ENCODE measurements at places on chromosomes 7 and 10.

DNA sequence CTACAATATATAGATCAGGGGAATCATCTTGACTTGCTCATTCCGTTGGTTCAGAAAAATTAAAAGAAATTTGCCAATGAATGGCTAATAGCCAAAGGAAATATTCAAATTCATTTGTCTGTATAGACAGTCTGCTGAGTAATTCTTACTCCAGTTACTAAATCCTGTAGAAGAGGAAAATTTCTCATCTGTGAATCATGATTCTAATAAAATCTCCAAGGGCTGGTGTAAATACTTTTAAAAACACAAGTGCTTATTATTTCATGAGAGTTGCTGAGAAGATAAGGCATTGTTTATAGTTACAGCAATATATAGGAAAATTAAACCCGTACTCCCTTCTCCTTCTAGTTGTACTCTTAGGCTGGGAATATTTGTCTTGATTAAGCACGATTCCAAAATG, 53.0 kb downstream of the WNT2 start:
- DNase-seq, result no peak

DNA sequence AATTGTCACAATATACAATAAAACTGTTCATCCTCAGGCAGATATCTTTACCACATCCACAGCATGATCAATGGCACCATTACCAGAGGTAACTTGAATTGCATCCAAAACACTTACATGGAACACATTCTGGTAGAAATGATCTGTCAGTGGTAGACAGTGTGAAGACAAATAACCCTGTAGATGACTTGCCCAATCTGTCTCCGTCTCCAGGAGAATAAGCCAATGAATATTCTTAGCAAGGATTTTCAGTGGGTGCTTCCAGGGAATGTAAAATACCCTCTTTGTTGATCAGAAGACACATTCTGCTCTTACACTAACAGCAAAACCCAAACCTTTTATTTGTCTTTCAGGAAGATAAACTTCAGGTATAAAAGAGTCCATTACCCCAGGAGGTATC, 43.8 kb downstream of the VWC2 start:
- no peak for DNase-seq

- no peak for DNase-seq
Observed at GRCh38 chr7:1967512-1968396, 265.0 kb downstream of the MAD1L1 start.

DNA sequence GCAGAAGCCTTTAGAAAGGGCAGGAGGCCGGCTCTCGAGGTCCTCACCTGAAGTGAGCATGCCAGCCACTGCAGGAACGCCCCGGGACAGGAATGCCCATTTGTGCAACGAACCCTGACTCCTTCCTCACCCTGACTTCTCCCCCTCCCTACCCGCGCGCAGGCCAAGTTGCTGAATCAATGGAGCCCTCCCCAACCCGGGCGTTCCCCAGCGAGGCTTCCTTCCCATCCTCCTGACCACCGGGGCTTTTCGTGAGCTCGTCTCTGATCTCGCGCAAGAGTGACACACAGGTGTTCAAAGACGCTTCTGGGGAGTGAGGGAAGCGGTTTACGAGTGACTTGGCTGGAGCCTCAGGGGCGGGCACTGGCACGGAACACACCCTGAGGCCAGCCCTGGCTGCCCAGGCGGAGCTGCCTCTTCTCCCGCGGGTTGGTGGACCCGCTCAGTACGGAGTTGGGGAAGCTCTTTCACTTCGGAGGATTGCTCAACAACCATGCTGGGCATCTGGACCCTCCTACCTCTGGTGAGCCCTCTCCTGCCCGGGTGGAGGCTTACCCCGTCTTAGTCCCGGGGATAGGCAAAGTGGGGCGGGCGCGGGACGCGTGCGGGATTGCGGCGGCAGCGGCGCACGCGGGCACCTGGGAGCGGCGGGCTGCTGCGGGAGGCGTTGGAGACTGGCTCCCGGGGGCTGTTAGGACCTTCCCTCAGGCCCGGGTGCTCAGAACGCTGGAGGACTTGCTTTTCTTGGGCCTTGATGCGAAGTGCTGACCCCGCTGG, at the start of gene FAS:
TSS of gene FAS (plus strand) at position 415 of the 777 bp plus-strand sequence. CDS start at position 494, 79 bp downstream.
- peak; percentile 67 for DNase-seq

DNA sequence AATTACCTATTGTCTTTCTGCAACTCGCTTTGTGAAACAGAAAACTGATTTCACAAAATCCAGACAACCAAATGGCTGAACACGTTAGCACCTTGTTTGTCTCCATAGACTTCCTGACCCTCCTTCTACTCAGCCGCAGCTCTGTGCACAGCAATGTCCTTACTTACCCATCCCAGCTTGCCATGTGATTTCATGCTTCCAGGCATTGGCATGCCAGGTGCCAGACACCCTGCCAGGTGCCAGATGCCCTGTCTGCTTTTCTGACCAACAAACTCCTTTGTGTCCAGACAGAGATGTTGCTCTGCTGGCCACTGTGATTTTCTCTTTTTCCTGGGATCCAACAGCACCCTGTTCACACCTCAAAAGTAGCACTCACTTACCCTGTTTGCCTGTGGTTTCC, 16.1 kb upstream of the FAM170B start:
- DNase-seq, result no peak

- DNase-seq, result no peak
Observed at GRCh38 chr10:79192677-79193003, 123.9 kb downstream of the ZMIZ1 start.

DNA sequence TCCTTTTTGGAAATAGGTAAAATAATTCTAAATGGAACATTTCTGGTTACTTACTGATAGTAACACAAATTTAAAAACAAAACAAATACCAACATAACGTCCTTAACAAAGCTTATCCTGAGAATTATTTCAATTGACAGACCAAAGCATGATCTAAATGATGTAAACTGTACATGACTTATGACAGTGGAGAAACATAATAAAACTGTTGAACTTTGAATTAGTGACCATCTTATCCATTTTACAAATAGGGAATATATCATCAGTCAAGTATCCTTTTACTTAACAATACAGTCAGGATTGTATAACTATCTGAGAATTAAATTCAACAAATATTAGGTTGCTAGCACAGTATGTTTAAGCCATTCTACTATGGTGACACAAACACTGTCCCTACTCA, 2.4 kb downstream of the IPMK start:
- DNase-seq, result no peak

- no peak for DNase-seq
Observed at GRCh38 chr7:24597014-24597413, 23.8 kb downstream of the PALS2 start.

- no peak for DNase-seq
Observed at GRCh38 chr10:11170993-11171851, 153.6 kb downstream of the CELF2 start.

GRCh38 chr10:132776186-132776585, 9.8 kb downstream of the NKX6-2 start:
- no peak for DNase-seq

- DNase-seq, result no peak
Observed at GRCh38 chr10:69845574-69846292, 44.0 kb downstream of the COL13A1 start.

DNA sequence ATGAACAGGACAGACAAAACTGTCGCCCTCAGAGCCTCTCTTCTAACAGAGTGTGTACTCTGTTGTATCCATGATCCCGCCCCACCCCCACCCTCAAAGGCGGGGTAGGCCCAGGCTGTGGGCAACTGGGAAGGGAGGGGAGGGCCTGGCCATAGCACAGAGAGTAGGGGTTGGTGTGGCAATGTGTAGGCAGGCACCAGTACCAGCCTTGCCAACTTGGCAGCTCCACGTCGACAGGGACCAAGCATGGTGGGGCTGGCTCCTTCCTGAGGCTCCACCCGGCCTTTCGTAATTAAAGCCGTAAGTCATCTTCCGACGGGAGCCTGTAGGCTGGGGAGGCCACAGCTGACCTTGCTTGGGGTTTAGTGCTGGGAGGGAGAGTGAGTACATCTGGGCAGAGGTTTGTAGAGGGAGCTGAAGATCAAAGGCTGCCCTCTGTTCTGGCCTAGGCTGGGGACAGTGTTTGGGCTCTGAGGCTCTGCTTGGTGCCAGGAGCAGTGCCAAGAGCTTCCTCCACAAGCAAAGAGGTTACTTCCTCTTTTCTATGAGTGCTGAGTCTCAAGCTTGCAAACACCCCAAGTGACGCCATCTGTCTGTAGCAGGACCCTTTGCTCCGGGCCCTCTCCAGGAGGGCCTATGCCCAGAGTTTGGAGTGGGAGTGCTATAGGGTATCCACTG, 121.6 kb downstream of the C10orf105 start:
- DNase-seq, result no peak

- no peak for DNase-seq
Observed at GRCh38 chr10:43202224-43202656, 64.0 kb downstream of the CSGALNACT2 start.

DNA sequence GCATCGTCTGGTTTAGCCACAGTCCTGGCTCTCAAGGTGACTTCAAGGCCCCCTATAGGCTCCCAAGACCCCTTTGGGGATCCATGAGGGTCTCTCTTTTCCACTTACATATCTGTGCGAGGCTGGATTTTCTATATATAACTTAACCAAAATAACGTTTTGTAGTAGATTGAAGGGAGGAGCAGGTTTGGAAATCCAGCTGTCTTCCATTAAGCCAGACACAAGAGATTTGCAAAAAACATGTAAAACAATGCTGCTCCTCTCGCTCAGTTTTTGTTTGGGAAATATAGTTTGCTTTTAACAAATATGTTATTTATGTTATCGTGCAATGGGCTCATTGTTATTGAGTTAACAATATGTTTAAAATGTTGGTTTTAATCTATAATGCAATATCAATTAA, 811.2 kb downstream of the TYW1 start:
- no peak for DNase-seq

- no peak for DNase-seq
Observed at GRCh38 chr10:60508831-60509230, 119.2 kb upstream of the ANK3 start.

- no peak for DNase-seq
Observed at GRCh38 chr10:120732643-120733313, 118.4 kb upstream of the WDR11 start.
